ENCODE measurements at places on chromosomes 12 and 14.

GRCh38 chr14:73236752-73237218, 521 bp upstream of the PAPLN start:
- no peak for DNase-seq

- DNase-seq: peak; percentile 27
Observed at GRCh38 chr14:90500665-90501370, 104.0 kb downstream of the CALM1 start.

DNA sequence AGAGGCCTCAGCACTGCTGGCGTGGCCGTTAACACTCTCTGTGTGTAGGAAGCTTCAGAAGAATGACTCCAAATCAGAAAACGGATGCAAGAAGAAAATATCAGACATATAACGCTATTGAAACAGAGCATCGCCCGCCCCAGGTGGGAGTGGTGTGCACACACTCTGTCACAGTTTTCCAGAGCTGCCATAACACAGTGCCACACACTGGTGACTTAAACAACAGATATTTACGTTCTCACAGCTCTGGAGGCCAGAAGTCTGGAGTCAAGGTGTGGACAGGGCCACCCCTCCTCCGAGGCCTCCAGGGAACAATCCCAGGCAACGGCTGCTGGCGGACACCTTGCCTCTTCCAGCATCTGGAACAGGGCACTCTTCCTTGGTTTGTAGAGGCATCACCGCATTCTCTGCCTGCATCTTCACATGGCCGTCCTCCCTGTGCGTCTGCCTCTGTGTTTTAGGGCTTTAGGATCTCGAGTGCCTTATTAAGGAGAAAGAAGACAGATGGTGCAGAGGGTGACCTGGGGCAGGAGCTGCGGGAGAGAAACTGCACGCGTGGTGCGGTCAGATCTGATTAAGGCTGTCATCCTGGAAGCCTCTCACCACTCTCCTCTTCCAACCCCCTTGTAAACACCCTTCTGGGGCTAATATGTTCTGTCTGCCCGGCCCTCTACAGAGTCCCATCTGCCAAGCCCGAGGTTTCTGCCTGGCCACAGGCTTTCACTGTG, 141.0 kb downstream of the SLC15A4 start:
- no peak for DNase-seq

- no peak for DNase-seq
Observed at GRCh38 chr14:56487090-56487667, 92.4 kb upstream of the TMEM260 start.

GRCh38 chr12:12999959-13000615, at the start of gene HEBP1:
Gene HEBP1, minus strand, starts transcription at chr12:13000265. Its CDS starts 151 bp downstream, at chr12:13000114.
- DNase-seq: peak; percentile 46

- DNase-seq: no peak
Observed at GRCh38 chr14:81594012-81594411, 60.4 kb upstream of the SEL1L start.

GRCh38 chr12:22781339-22781738, 156.4 kb downstream of the ETNK1 start:
- no peak for DNase-seq

DNA sequence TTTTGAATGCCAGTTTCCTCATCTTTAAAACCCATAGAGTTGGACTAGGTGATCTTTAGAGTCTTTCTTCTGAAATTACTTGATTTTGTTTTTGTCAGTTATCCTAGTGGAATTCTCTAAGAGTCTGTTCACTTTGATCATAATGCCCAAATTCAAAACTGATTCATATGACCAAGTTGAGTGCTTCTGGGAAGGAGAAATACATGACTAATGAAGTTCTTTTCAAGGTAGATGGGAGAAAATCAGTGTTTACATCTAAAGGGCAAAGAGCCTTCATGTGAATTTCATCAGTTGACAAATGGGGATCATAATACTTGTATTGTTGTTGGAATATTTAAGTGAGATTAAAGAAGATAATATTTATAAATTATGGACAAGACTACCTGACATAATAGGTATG, 53.2 kb downstream of the ERC1 start:
- no peak for DNase-seq

DNA sequence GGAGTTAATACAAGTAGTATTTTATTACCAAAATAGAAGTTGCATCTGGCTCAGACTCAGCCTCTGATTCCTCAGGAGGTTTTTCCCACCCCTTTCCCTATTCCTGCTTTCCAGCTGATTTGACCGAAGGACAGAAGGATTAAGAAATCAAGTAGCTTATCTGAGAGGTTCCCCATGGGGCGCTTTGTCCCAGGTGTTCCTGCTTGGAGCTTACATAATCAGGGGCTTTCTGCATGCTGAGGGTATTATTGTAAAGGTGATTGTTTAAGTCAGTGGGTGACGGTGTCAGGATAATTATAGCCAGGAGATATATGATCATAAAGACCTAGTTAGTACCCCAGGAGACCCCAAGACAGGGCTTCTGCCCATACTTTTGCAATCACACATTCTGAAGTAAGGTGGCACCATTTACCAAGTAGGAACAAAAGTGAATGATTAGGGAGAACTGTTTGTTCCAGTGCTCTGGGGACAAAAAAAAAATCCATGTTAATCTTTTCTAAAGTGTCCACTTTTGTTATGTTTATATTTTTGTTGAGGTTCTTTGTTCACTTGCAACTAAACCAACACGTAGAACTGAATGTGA, 921.3 kb downstream of the NRXN3 start:
- no peak for DNase-seq

DNA sequence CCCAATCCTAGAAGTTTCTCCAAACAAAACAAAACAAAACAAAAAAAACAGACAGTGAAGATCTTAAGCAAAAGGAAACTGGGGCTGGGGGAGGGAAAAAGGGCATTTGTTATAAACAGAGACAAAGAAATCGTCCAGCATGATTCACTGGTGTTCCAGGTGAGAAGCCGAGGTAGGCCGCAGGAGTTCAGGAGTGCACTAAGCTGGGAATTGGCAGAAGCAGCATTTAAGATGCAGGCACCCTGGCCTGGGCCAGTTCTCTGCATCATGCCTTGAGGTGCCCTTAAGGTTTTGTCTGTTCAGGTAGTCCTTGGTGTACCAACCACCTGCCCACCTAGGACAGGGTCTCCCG, 11.2 kb downstream of the TBX3 start:
- DNase-seq: no peak

DNA sequence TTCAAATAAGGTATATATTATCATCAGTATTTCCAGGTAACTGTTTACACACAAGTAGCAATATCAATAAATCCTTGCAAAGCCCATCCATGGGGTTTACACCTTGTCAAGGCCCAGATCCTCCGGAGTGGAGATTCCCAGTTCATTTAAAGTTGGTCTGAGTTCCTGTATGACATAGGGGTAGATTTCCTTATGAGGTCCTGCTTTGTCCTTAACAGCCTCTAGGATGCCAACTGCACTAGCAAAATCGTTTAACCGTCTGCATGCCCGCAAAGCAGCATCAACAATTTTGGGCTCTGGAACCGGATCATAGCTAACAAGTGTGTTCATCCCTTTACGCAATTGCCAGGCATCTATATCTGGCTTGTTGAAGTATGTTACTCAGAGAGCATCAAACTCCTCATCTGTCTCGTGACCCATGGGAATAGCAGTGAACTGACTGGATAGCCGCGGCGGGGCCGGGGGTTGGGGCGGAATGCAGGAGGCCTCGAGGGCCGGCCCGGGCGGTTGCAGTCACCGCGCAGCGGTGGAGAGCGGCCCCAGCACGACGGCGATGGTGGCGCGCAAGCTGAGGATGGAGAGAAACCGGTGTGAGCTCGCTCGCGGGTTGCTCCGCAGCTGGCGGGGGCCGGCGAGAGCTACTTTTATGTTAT, 30.6 kb upstream of the FBXO34 start:
- DNase-seq: no peak

- DNase-seq: no peak
Observed at GRCh38 chr14:99321955-99322730, 50.1 kb upstream of the BCL11B start.

DNA sequence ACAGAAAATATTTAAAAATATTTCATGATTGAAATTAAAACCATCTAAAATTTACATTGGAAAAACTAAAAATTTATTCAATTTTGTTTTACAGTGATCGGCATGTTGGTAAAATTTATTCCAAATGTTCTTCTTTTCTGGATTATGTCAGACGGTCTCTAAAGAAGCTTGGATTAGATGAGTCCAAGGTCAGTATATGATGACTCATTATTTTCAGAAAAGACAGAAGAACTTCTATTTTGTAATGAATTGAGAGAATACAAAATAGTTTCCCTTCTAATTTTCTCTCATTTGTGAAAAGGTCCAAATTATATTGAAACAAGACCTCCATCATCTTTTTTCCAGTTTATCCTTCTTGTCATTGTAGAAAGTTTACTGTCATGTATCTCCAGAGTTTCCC, 98.3 kb downstream of the METTL25 start:
- DNase-seq: no peak

- DNase-seq: no peak
Observed at GRCh38 chr14:69231486-69231885, 28.5 kb upstream of the GALNT16 start.

DNA sequence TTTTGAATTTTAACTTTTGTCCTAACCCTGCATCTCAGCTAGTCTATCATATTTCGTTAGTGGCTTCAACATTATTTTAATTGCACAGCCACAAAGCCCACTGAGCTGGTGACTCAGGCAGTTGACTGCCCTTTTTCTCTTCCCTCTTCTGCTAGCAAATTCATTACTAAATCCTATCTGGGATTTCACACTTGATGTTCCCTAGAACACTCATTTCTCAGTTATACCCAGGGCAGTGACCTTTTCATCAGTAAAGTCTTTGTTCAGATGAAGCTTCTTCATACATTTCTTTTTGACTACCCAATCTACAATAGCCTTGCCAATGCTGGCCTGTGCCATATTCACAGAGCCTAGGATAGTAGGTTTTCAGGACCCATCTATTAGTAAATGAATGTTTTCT, 107.0 kb downstream of the ATXN7L3B start:
- no peak for DNase-seq

- peak; percentile 34 for DNase-seq
Observed at GRCh38 chr14:64915797-64916196, 1.5 kb downstream of the CHURC1 start.

- DNase-seq: no peak
Observed at GRCh38 chr14:93957751-93958566, 18.4 kb downstream of the ASB2 start.

DNA sequence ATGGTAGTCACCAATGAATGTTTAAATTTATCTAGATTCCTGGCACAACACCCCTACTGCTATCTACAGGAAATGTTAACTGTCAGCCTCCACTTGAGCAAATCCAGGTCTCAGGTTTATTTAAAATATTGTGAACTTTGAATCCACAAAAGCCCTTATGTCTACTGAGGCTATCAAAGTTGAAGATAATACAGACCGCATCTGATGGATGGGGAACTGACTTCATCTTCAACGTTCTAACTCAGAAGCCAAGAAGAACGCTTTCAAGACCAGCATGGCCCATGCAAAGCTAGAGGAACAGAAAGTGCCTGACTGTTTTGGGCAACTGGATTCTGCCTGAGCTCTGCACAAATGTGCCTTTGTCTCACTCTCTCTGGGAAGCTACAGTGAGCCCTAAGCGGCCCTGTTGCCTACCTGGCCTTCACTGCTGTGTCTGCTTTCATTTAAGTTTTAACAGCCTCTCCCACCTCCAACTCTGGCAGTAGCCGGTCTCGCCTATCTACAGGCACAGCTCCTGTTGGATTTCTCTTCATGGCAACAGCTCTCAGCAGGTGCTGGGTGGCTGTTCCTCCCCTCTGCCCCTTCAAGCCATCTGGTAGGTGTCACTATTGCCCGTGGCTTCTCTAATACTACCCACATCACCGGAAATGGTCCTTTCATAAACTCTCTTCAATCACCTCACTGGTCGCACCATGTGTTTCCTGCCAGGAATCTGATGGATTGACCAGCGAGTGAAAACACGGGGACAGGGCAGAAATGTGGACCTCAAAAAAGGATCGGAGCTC, 112.1 kb upstream of the OVCH1 start:
- no peak for DNase-seq

DNA sequence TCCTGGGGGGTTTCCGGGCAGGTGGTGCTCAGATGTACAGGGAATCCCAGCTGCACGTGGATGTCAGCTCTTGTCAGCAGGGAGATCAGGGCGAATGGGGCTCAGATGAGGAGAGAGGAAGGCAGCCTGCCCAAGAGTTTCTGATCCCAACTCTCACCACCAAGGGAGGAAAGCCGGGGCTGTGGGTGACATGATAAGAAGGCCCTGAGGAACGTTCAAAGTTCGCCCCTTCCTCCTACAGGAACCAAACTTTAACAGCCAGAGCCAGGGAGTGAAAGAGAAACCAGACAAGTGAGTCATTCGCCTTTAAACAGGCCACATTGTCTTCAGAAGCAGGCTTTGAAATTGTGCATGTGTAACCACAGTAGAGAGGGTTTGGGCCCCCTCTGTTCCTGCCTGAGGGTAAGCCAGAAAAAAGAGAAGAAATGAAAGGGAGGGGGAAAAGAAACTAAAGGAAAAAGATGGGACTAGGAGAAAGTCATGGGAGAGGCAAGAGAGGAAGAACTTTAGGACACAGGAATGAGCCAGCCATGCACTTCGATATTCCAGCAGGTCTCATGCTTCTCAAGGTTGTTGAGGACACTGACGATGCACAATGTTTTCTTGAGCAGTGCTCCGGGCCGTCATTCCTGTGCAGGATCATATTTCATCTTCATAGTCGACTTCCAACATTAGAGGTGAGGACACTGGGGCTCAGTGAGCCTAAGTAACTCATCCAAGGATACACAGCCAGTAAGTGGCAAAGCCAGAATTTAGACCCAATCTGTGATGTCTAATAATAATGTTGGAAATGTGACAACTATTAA, 691.4 kb upstream of the TBX3 start:
- DNase-seq: no peak

- no peak for DNase-seq
Observed at GRCh38 chr12:52369211-52369610, 1.9 kb upstream of the KRT85 start.

- no peak for DNase-seq
Observed at GRCh38 chr14:51534610-51535011, 117.1 kb upstream of the FRMD6 start.

- DNase-seq: peak; percentile 34
Observed at GRCh38 chr14:60093606-60094005, 1.9 kb downstream of the PCNX4 start.

DNA sequence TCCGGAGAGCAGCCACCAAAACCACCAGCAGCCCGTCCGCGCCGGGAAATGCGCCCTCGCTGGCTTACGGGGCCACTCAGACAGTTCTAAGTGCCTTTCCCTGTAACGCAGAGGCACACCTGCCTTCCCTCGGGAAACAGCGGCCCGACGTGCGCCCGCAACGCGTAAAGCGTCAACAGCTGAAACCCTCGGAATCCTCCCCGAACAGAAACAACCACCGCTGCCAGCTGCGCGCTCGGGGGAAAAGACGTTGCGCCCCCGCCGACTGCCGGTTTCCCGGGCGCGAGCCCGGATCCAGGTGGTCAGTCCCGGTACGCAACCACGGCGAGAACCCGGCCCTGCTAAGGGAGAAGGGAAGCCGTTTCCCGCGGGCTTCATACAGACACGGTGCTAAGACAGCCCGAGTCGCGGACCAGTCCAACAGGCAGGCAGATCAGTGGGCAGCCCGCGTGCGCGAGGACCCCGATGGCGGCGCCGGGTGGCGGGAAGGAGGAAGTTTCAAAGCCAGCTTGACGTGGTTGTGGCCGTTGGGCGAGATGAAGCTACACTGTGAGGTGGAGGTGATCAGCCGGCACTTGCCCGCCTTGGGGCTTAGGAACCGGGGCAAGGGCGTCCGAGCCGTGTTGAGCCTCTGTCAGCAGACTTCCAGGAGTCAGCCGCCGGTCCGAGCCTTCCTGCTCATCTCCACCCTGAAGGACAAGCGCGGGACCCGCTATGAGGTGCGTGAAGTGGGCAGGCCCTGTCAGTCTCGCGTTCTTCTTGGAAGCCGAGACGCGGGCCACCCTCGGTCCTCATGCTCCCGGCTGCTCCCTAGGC, at the start of gene LRR1:
TSS of gene LRR1 (plus strand) at position 456 of the 816 bp plus-strand sequence. CDS start at position 537, 81 bp downstream.
- peak; percentile 79 for DNase-seq

Data from Kasumi-1 (cell line).